Glutamatergic neuron (in vitro differentiated cells): ENCODE measurements at places on chromosomes 3 and 15.

DNA sequence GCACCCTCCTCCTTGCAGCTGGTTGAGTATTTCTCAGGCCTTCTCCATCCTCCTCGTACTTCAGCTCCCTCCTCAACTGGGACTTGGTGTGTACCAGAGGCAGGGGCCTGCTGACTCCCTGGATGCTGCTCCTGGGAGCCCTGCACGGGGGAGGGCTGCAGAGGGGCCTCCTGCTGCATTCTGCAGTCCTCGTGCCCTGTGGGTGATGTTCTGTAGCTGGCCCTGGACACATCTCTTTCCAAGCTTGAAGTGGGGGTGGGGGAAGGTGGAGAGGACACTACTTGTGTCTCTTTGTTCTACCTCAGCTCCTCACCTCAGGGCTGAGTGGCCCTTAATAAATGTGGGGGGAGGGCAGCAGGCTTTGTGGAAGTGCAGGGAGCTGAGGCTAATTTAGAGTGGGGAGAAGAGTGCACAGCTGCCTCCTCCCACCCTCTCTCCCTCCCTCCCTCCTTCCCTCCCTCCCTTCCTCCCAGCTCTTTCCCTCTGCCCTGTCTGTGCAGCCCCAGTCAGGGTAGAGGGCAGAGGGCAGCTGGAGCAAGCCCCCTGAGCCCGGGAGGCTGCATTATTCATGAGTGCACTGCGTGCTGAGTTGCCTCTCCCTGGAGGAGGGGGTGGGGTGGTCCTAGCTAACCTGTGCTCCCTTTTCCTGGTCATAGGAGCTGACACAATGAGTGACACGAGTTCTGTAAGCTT is 3.7 kb upstream of the GRM2 start:
- DNase-seq, result peak; percentile 87
- peak overlapping the region; percentile 80 for H3K4me3 ChIP-seq

- no peak overlapping the region for H3K4me3 ChIP-seq
- no peak overlapping the region for H3K27ac ChIP-seq
- no peaks in the 10 kb centered on the region for H3K4me1 ChIP-seq
- no peaks in the 10 kb centered on the region for H3K27me3 ChIP-seq
- H3K36me3 ChIP-seq, result no peaks in the 10 kb centered on the region
Observed at GRCh38 chr3:123687286-123687685, 102.4 kb upstream of the HACD2 start.

GRCh38 chr15:38975282-38975990 is 410.8 kb upstream of the RASGRP1 start:
- no peak for DNase-seq
- H3K27me3 ChIP-seq, result no peaks in the 10 kb centered on the region
- H3K27ac ChIP-seq, result no peak overlapping the region
- no peaks in the 10 kb centered on the region for H3K4me1 ChIP-seq
- no peak overlapping the region for H3K4me3 ChIP-seq

DNA sequence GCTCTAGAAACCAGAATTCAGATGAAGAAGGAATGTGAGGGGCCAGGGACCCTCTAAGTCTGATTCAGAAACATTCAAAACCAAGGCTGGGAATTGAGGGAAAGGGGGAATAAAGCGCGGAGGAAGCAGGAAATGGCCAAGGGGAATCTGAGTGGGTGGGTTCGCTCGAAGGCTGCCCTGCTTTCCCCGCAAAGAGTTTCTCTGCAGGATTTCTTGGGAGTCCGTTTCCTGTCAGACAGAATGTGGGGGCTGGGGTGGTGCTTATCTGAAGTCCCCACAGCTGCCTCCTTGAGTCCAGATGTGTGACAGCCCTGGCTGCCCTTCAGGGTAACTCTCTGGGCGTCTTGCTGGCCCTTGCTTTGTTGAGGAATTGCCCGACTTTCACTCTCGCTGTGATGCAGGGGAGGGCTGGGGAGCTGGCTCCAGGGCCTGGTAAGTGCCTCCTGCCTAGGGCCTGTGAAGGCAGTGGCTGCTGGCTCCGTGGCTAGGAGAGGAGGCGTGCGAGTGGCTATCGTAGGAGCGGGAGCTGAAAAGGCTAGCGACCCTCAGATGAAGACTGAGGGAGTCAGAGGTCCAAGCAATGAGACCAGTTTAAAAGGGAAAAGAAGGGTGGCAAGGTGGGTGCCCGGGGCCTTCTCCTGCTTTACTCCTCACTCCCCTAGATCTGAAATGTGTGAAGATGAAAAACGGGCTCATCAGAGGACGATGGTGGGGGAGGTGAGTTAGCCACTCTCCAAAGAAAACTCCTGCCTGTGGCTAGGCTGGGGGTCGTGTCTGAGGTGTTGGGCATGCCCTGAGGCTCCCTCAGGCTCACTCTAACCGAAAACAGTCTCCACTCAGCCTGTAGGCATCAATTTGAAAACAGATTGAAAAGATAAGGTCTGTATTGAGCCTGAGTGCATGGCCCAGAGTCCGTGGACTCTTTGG is 143.9 kb upstream of the UMPS start:
- peaks cover 14% of the 10 kb centered on the region for H3K27me3 ChIP-seq
- H3K27ac ChIP-seq, result no peak overlapping the region
- peaks cover 4% of the 10 kb centered on the region for H3K36me3 ChIP-seq

GRCh38 chr3:56800130-56800831 is 1.5 kb downstream of the ARHGEF3 start:
- H3K27me3 ChIP-seq, result peaks cover 1% of the 10 kb centered on the region
- no peak for DNase-seq
- peaks cover 10% of the 10 kb centered on the region for H3K4me1 ChIP-seq
- H3K27ac ChIP-seq, result no peak overlapping the region
- H3K4me3 ChIP-seq, result peak overlapping the region; percentile 98
- H3K36me3 ChIP-seq, result no peaks in the 10 kb centered on the region

DNA sequence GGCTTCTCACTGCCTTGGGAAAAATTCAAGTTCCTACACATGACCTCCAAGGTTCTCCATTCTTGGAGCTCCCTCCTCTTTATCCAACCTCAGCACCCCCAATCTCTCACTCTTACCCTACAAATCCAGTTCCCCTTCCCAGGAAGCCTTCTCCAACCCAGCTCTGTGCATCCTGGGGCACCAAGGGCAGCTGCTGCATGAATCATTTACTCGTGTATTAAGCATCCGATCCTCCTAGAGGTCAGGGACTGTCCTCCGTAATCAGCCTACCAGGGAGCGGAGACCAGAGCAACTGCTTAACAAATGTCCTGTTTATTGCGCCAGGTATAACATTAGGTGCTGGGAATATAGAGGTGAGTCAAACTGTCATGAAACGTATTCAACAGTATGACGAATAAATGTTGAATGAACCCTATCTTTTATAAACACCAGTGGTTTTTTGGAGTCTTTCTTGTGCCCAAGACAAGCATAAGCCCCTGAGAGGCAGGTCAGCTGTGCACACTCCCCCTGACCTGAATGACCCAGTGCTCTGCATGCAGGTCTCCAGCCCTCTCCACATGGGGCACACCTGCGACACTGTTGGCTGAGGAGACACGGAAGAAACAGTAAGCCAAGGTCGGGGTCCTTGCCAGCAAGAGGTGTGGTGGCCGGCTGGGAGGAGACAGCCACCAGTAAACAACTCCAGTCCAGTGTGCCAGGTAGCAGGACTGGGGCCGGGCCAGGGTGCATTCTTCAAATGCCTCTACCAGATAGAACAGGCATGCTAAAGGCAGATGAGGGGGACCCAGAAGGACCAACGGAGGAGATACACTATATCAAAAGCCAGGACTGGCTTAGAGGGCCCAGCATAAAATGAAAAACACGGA is 27.6 kb downstream of the ANP32A start:
- H3K36me3 ChIP-seq, result no peaks in the 10 kb centered on the region
- H3K4me3 ChIP-seq, result no peak overlapping the region
- no peak overlapping the region for H3K27ac ChIP-seq
- DNase-seq, result no peak
- peaks cover 6% of the 10 kb centered on the region for H3K27me3 ChIP-seq

GRCh38 chr3:128572644-128573105 is 77.9 kb downstream of the RPN1 start:
- no peaks in the 10 kb centered on the region for H3K4me1 ChIP-seq
- peaks cover 6% of the 10 kb centered on the region for H3K27me3 ChIP-seq
- no peak overlapping the region for H3K4me3 ChIP-seq
- H3K36me3 ChIP-seq, result no peaks in the 10 kb centered on the region
- DNase-seq, result no peak

GRCh38 chr3:41265011-41265545 is 65.8 kb downstream of the CTNNB1 start:
- H3K4me1 ChIP-seq, result no peaks in the 10 kb centered on the region
- H3K27ac ChIP-seq, result no peak overlapping the region
- DNase-seq, result no peak

GRCh38 chr15:67105065-67105951 is 39.9 kb downstream of the SMAD3 start:
- peaks cover 20% of the 10 kb centered on the region for H3K4me1 ChIP-seq
- no peaks in the 10 kb centered on the region for H3K27me3 ChIP-seq
- peak overlapping the region; percentile 25 for H3K27ac ChIP-seq
- no peak overlapping the region for H3K4me3 ChIP-seq
- DNase-seq, result peak; percentile 43

GRCh38 chr15:73001840-73002239 is 50.4 kb upstream of the NEO1 start:
- no peak overlapping the region for H3K27ac ChIP-seq
- DNase-seq, result no peak
- no peak overlapping the region for H3K4me3 ChIP-seq

DNA sequence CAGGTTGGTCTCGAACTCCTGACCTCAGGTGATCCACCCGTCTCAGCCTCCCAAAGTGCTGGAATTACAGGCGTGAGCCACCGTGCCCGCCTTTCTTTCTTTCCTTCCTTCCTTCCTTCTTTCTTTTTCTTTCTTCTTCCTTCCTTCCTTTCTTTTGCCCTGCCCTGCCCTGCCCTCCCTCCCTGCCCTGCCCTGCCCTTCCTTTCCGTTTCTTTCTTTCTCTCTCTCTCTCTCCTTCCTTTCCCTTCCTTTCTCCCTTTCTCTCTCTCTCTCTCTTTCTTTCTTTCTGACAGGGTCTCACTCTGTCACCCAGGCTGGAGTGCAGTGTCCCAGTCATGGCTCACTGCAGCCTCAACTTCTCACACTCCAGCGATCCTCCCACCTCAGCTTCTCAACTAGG is 74.6 kb downstream of the UMPS start:
- H3K27me3 ChIP-seq, result no peaks in the 10 kb centered on the region
- H3K27ac ChIP-seq, result no peak overlapping the region
- no peak overlapping the region for H3K4me3 ChIP-seq
- no peaks in the 10 kb centered on the region for H3K36me3 ChIP-seq
- peaks cover 6% of the 10 kb centered on the region for H3K4me1 ChIP-seq
- no peak for DNase-seq

- H3K36me3 ChIP-seq, result no peaks in the 10 kb centered on the region
- H3K27ac ChIP-seq, result no peak within 1 kb of the TSS
- no peak for DNase-seq
- H3K4me1 ChIP-seq, result peaks cover 55% of the 10 kb centered on the region
Observed at GRCh38 chr15:74826364-74826819, at the start of gene CPLX3. CPLX3 (plus strand) TSS chr15:74826627; CDS start chr15:74826704, 77 bp downstream.

- H3K27me3 ChIP-seq, result no peaks in the 10 kb centered on the region
- H3K36me3 ChIP-seq, result peaks cover 4% of the 10 kb centered on the region
- no peak overlapping the region for H3K27ac ChIP-seq
- peaks cover 6% of the 10 kb centered on the region for H3K4me1 ChIP-seq
- no peak overlapping the region for H3K4me3 ChIP-seq
Observed at GRCh38 chr3:141275032-141275422, 43.4 kb downstream of the PXYLP1 start.

- H3K36me3 ChIP-seq, result peaks cover 7% of the 10 kb centered on the region
- H3K4me1 ChIP-seq, result peaks cover 46% of the 10 kb centered on the region
- DNase-seq, result no peak
- H3K27me3 ChIP-seq, result peaks cover 29% of the 10 kb centered on the region
Observed at GRCh38 chr15:31377030-31377429, 50.4 kb downstream of the KLF13 start.

DNA sequence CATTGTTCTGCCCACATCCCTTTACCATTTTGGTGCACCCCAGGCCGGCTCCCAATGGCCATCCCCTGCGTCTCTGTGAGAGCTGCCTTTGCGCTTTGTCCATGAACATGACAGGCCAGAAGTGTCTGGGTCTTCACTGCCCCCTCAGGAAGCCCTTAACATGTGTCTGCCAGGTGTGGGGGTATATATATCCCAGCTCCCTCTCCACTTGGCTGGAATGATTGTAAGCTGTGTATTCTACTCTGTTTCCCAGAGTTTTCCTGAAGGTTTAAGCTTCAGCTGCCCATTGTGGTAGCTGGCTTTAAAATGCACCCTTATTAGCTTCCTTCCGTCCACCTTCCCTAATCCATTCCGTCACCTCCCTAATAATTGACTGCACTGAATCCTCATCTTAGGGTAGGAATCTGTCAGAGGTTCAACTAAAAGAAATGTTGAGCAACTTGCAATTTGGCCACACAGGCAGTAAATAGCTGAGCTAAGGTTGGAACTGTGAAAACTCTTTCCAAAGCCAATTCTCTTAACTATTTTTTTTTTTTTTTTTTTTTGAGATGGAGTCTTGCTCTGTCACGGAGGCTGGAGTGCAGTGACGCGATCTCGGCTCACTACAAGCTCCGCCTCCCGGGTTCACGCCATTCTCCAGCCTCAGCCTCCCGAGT is 30.4 kb upstream of the UBE2E1 start:
- no peaks in the 10 kb centered on the region for H3K36me3 ChIP-seq
- H3K4me1 ChIP-seq, result peaks cover 14% of the 10 kb centered on the region

GRCh38 chr3:58034738-58035523 is 26.7 kb downstream of the FLNB start:
- no peak for DNase-seq
- peaks cover 2% of the 10 kb centered on the region for H3K4me1 ChIP-seq
- no peak overlapping the region for H3K4me3 ChIP-seq
- H3K36me3 ChIP-seq, result no peaks in the 10 kb centered on the region
- peaks cover 2% of the 10 kb centered on the region for H3K27me3 ChIP-seq

DNA sequence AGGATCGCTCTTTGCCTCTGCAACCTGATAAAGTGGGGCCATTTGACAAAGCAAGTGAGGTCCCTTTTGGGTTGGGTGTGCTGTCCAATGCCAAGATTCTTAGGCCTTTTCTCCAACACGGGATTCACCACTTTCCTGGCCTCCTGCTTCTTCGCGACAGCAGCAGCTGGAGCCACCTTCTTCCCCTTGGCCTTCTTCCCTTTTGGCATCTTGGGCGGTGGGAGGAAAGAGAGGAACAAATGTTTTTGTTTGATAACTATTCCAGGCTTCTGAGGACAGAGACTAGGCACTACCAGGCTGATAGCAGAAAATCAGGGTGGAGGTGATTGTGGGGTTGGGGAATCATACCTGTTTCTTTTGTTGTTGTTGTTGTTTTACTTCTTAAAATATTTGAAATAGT is 30.0 kb upstream of the FAM81A start:
- no peak for DNase-seq
- peaks cover 5% of the 10 kb centered on the region for H3K4me1 ChIP-seq
- H3K27me3 ChIP-seq, result peaks cover 5% of the 10 kb centered on the region
- H3K4me3 ChIP-seq, result no peak overlapping the region

- H3K4me1 ChIP-seq, result no peaks in the 10 kb centered on the region
- H3K27me3 ChIP-seq, result no peaks in the 10 kb centered on the region
- H3K4me3 ChIP-seq, result no peak overlapping the region
- no peaks in the 10 kb centered on the region for H3K36me3 ChIP-seq
- H3K27ac ChIP-seq, result no peak overlapping the region
- DNase-seq, result no peak
Observed at GRCh38 chr3:67509471-67510075, 144.8 kb downstream of the SUCLG2 start.

GRCh38 chr3:8954938-8955763 is 8.1 kb downstream of the RAD18 start:
- H3K4me3 ChIP-seq, result no peak overlapping the region
- no peaks in the 10 kb centered on the region for H3K36me3 ChIP-seq
- no peaks in the 10 kb centered on the region for H3K27me3 ChIP-seq
- H3K27ac ChIP-seq, result peak overlapping the region; percentile 57
- peaks cover 21% of the 10 kb centered on the region for H3K4me1 ChIP-seq
